ENCODE measurements at places on chromosomes 13 and 19.

DNA sequence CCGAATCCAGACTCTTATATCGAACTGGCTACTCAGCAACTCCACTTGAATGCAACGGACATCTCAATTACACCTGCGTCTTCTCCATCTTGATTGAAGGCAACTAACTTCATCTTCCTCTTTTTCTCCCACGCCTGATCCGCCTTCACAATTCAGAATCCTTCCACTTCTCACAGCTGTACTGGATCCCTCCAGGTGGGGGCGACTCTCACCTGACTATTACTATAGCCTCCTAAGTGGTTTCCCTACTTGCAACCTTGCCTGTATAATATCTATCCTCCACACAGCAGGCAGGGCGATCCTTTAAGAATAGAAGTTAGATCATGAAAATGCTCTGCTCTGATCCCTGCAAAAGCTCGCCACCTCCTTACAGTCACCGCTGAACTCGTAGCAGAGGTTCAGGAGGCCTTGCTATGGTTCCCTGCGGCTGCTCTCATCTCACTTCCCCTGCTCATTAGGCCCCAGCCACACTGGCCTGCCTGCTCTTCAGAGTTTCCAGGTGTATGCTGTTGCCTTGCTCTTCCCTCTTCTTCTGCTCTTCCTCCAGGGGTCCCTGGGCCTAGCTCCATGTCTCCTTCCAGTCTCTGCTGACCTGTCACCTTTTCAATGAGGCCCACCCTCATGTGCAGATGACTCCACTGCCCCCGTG, 31.9 kb downstream of the RFXAP start:
- DNase-seq, result no peak

DNA sequence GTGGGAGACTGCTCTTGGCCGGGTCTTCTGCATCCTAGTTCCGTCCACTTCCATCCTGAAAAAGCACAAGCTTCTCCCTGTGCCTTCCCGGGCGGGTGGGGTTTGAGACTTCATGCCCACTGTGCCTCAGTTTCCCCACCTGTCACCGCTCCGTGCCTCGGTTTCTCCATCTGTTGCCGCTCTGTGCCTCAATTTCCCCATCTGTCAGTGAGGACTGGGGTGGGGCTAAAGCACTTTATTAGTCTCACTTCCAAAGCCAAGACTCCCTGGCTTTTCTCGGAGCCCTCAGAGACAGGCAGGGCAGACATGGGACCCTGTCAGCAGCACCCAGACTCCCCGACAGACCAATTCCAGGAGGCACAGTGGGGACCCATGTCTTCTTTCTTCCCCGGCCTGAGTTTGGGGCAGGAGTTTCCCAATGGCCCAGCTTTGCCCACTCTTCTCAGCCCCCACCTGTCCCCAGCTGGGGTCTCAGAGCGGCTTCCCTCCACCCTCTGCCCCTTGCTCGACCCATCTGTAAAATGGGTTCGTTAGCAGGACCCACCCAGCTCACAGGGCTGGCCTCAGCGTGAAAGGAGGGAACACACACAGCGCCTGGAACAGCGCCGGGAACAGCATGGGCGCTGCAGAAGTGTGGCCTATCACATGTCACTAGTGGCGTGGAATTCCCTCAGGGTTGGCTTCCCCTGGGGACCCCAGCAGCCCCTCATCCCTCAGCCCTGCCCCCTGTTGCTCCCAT, 4.6 kb upstream of the PEAK3 start:
- no peak for DNase-seq

DNA sequence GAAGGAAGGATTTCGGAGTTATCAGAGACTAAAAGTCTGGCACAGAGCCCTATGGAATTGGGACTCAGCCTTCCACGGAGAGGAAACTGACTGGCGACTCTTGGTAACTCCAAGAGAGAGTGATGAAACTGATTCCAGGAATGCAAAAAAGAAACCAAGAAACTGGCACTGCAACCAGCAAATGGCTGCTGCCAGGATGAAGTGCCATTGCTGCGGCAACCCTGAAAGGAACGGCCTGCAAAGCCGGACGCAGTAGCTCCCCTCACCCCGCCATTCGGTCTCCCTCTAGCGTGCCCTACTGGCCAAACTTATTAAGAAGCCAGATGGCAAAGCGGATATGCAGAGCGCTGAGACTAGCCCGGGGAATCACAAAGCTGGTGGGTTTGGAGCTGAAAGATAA, 236.0 kb downstream of the PCDH9 start:
- no peak for DNase-seq

DNA sequence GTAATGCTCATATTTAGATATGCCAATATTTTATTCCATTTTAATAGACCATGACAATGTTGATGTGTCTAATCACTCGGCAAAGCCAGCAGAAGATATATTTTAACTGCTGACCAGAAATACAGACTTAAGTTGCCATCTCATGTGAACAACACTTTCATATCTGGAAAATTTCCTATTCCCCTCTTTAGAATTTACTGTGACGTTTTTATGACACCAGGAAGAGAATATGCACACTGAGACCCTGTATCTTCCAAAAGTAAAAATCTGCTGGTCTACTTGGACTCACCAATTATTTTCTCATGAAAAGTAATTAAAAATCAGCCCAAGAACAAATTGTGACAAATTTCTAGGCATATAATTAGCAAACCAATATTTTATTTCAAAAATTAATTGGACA, 2.1 kb downstream of the PROSER1 start:
- no peak for DNase-seq

DNA sequence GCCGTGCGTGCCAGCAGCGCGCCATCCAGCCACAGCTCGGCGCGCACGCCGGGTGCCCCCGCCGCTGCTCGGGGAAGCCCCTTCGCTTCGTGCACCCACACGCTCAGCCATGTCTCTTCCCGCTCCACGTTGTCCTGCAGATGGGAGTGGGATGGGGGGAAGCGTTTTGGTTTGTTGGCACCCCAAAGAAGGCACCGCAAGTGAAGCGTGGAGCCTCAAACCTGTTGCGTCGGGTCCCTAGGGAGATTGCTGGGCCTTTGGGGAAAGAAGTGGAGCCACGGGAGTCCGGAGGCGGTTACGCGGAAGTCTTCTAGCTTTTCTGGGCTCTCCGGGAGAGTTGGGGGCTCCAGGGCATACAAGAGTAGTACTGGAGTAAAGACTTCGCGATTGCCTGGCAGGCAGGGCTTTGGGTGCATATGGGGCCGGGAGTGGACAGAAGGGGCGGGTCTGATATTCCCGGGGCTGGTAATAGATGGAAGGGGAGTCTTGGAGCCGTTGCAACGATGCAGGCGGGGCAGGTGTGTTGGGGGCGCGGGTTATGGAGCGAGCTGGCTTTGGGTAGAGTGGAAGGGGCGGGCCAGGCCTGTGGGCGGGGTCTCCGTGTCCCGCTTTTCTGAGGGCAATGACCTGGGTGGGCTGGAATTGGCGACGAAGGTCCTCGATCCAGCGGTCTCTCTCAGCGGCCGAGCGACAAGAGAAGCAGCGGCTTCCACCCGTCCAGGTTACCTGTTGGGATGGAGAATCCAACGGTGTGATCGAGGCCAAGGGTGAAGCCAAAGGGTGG, 6.5 kb downstream of the RASAL3 start:
- DNase-seq, result no peak

- DNase-seq, result peak; percentile 39
These were observed 57.7 kb upstream of the LDLR start for GRCh38 chr19:11031421-11032070.

DNA sequence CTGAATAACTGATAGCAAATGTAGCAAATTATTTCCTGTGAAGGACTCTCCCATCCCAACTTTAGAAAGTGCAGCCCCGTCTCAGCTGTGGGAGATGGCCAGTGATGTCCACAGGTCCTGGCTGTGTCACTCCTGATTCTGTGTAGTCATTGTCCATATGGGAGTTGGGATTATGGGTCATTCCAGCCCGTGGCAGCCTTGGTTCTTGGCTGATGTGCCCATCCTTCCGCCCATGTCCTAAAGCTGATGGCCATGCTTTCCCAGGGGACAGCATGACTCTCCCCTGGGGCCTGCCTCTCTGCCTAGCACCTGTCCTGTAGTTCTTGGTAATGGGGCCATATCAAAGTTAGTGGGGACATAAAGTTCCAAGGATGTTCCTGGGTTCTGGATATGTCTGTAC, 43.9 kb upstream of the C1QTNF9 start:
- DNase-seq, result no peak

DNA sequence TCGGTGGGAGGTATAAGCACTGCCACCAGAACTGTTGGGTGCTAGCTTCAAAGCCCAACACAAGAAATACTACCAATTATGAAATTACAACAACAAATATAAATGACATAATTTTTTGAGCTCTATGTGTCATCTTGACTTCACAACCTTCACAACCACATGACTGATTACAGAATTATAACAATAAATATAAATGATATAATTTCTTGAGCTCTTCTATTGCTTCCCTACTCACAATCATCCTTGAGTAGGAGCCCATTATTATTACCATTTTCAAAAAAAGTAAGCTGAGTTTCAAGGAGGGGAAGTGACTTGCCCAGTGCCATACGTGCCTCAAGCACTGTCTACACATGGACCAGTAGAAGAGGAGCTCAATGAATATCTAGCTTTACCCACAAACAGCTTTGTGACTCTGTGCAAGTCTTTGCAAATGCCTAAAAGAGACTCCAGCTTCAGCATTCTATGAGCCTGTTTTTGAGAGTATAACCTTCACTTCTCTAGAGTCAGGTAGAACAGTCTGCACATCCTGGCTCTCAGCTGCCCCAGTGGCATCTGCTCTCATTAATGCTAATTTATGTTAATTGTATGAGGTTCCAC, 22.6 kb downstream of the NCAN start:
- no peak for DNase-seq

GRCh38 chr19:54803410-54803809, at the start of gene KIR2DL4:
Gene KIR2DL4 (plus strand): TSS chr19:54803610. CDS start chr19:54803652, 42 bp downstream.
- DNase-seq, result no peak

DNA sequence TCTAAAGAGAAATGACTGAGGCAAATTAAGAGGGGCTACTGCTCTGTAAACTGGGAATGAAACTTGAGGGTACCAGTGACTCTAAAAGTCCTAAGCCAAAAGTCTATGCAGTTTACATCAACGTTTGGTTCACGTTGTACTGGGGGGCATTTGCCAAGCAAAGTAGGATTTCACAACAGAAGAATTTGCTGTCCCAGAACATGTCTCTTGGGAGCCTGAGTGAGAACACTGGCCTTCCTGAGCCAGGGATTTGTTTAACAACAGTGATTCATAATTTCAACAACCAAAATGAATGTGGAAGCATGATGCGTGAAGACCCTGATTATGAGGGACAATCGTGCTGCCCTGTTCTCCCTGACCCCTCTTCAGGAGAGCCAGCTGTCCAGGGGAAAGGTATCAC, 178.0 kb downstream of the OXGR1 start:
- DNase-seq, result no peak

DNA sequence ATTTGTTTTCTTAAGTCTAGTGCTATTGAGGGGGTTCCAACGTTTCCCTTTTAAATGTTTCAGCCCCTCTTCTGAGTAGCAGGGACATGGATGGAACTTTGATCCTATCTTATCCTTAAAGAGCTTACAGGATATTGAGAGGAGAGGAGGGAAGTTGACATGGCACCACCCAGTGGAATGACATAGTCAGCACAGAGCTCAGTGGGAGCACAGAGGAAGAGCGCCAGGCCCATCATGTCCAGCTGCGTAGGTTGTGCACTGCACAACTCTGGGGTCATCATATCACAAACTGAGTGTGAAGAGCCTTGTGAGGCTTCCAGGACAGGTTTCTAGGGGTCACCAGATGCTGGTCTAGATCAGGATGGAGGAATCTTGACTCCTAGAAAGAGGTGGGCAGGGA, 4.6 kb upstream of the CDC42EP5 start:
- DNase-seq, result no peak

- no peak for DNase-seq
These were observed 39.5 kb upstream of the F7 start for GRCh38 chr13:113066142-113066455.

GRCh38 chr13:99722931-99723330, 221.7 kb downstream of the TM9SF2 start:
- no peak for DNase-seq

DNA sequence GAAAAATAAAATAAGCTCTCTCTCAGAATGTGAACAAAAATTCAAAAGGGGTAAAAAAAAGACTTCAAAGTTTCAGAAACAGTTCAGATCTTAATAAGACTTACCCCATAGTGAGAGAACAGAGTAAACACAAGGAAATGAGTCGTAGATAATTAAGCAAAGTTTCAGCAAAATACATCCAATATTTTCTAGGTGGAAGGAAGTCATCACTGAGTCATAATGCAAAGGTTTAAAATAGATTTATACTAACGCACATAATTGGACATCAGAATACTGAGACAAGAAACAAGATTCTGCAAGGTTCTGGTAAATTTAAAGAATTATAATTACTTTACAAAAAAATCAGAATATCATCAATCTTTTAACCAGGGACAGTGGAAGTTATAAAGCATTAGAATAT, 1370.7 kb upstream of the ATXN8OS start:
- no peak for DNase-seq

All from NCI-H1092 (cell line).